ENCODE measurements at places on chromosomes 12 and 14.

GRCh38 chr12:45611061-45611460 lies 118.4 kb upstream of the ARID2 start:
- DNase-seq = no peak

- DNase-seq = no peak
Observed at GRCh38 chr14:66482873-66483272, 3.3 kb upstream of the CCDC196 start.

DNA sequence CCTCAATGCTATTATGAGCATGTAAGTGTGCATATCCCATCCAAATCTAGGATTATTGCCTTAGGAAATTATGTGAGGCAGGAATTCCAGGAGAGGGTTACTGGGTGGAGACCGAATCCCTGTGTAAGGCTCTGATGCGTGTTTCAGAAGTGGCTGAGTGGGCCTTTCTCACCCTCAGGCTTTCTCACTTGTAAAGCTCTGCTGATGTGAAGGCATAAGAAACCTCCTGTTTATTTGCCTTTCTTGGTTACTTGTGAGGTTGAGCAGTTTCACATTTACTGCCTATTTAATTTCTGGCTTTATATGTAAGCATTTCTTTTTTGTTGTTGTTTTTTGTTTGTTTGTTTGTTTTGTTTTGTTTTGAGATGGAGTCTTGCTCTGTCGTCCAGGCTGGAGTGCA lies 11.0 kb downstream of the IL31 start:
- no peak for DNase-seq

DNA sequence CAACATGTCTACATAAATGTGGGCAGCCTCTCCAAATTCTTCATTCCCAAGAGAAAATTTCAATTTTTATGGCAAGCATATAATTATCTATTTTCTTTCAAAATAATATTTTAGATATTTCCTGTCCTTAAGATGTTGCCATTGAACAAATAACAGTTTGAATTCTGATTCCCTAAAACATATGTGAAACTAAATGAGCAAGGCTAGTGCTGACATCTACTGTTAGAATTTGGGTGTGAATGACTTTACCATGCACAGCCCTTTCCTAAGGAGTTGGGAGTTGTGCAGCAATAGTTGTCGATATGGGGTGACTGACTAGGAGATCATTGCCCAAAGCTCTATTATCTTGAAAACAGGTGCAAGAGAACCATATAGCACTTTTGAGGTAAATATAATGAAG lies 108.2 kb upstream of the SLC38A4 start:
- no peak for DNase-seq

DNA sequence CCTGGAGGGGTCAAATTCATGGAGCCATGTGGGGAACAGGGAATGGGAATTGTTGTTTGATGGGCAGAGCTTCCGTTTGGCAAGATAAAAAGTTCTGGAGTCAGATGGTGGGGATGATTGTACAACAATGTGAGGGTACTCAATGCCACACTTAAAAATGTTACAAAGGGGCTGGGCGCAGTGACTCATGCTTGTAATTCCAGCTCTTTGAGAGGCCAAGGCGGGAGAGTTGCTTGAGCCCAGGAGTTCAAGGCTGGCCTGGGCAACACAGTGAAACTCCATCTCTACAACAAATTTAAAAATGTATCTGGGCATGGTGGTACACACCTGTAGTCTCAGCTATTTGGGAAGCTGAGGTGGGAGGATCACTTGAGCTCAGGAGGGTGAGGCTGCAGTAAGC lies 66.0 kb upstream of the DIO3 start:
- no peak for DNase-seq

- DNase-seq = no peak
Observed at GRCh38 chr14:83419420-83419819, 1885.8 kb upstream of the SEL1L start.

DNA sequence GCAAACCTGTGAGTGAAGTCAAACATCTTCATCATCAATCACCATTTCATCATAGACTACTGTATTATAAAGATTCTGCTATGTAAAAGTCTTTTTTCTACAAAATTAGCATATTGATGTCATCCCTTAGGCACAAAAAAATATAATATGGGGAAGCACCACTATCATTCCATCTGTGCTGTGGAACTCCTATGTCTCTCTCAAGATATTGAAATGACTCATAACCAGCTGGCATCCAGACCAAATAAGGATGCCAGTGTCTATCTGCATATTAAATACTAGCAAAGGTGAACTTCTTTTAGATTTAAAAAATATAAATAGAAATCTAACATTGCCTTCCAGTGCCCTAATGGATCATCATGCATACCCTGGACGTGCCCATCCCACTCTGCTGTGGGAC lies 17.9 kb upstream of the DCAF5 start:
- DNase-seq = no peak

DNA sequence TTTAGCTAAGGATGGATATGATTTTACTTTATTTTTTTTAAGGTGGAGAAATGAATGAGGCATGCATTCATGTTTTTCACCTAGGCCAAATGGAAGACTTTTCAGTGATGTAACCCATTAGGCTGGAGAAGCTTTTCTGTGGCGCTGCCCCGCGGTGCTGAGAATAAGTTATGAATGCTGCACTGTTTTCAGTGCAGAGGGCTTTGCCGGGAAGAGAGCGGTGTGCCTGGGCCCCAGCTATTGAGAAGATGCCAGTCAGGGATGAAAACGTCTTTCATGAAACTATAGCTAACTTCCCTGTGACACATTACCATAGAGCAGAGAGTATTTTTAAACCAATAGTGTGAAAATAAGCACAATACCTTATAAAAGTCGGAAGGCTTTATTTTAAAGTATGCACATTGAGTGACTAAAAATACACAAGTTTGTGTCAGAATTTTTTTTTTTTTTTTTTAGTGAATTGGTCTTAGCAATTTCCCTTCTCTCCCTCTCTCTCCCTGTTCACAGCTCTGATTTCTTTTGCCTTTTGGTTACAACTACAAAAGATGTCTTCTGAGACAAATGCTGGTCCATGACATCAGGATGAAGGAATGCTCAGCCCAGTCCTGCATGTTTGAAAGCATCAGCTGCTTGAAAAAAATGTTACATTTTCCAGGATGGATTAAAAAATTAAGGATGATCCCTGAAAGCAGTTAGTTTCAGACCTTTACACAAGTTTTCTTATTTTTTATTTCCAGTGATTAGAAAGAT lies 48.3 kb downstream of the NPAS3 start:
- DNase-seq = no peak

- DNase-seq = no peak
Observed at GRCh38 chr12:122560138-122560537, 33.1 kb downstream of the KNTC1 start.

Data from T-cell (primary cell).